ENCODE measurements at places on chromosomes 7 and 10. TPM values are rescaled to one million over a fixed set of nuclear protein-coding genes. Genes with fewer than 3 reads are reported as not detected.

DNA sequence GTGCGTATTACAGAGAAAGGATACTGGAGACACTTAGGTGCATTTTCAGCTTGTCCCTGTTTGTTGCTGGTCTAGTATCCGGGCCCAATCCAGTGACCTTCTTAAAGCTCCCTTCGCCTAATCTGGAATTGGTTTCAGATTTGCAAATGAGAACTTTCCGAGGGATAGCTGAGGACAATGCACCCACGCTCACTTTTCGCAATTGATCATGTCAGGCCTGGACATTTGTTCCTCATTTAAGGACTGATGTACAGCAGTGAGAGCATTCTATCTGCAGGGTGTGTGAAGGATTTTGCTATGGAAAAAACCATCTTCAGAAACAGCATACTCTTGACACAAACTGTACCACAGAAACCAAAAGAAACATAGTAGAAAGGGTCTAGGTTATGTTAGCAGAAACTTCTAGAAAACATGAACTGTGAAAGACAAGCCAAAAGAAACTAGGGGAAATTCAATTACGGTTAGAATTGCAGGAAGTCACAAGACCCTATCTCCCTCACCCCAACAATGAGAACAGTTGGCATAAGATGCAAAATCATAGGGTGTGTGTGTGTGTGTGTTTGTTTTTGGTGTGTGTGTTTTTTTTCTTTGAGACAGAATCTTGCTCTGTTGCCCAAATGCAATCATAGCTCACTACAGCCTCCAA, 331.1 kb downstream of the CALN1 start:
- no peak for DNase-seq

GRCh38 chr10:5376450-5376849, 11.7 kb downstream of the UCN3 start:
- DNase-seq, result no peak

- DNase-seq, result peak; percentile 85
Measured at GRCh38 chr10:4450981-4451908, 374.8 kb upstream of the AKR1E2 start.

LIPK gene
- not detected for polyA plus RNA-seq

FAM241B gene
- polyA plus RNA-seq, result 3.4 TPM

Data from BJ (cell line).